ENCODE measurements at places on chromosomes 16 and 17.
A peak's percentile ranks its signal among the peaks of the same experiment; 100 is the strongest.

DNA sequence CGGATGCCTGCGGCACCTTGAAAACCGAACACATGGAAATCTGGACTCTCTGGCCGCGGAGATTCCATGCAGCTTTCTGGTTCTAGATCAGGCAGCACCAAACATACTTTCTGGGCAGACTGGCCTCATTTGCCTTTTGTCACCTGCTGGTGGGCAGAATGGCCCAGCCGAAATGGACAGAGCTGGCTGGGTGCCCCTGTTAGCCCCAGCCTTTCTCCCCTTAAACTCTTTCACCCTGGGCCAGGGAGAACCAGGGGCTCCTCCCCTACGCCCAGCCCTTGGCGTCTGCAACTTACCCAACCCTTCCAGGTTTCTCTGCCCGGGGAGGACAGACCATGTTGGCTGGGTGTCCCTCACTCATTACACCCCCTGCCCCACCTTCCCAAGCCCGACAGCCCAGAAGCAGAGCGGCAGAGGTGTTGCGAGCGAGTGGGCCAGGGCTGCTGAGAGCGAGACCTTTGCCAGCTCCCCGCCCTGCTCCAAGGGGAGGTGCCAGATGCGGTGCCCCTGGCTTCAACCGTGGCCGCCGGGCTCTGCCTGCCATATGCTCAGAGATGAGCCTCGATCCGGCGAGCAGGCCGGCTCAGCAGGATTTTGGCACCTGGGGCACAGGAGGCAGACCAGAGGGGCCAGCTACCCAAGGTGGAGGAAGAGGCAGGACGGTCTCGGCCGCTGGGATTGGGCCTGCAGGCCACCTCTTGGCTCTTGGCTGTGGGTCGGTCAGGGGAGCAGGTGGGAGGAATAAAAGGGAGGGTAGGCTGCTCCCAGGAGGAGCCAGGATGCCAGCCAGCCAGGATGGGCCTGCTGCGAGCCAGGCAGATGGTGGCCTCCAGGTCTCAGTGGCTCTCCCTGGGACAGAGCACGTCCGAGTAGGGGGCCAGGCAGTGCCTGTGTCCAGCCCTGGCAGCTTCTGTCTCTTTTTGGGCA is 191.3 kb downstream of the NTN1 start:
- no peak for DNase-seq

DNA sequence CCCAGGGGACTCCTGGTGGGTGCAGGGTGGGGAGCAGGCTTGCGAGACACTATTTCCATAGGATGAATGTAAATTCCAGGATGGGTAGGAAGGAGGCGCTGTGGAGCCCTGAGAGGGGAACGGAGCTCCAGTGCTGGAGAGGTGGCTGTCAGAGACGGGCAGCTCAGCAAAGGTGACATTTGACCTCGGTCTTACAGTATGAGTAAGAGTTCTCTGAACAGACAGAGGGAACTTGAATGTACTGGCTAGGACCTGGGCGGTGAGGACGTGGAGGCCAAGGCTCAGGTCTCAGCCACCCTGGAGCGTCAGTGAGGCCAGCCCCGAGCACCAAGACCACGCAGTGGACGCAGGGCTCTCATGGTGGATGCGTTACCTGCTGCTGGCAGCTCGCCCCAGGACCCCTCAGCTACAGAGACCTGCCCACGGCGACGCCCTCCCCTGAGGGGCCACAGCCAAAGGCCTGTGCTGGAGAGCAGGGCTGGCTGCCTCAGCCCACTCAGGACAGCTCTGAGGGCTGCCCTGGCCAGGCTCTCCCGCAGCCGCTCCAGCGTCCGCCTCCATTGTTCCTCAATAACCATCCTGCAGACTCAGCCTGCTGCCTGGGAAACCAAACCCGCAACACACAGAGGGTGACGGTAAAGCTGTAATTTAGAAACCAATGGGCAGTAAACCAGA is 65.9 kb upstream of the TNRC6C start:
- peak; percentile 7 for DNase-seq

- DNase-seq: no peak
Measured at GRCh38 chr16:75457485-75458021, 6.9 kb downstream of the TMEM170A start.

GRCh38 chr17:65356536-65356935 is 204.9 kb downstream of the AXIN2 start:
- DNase-seq: no peak

DNA sequence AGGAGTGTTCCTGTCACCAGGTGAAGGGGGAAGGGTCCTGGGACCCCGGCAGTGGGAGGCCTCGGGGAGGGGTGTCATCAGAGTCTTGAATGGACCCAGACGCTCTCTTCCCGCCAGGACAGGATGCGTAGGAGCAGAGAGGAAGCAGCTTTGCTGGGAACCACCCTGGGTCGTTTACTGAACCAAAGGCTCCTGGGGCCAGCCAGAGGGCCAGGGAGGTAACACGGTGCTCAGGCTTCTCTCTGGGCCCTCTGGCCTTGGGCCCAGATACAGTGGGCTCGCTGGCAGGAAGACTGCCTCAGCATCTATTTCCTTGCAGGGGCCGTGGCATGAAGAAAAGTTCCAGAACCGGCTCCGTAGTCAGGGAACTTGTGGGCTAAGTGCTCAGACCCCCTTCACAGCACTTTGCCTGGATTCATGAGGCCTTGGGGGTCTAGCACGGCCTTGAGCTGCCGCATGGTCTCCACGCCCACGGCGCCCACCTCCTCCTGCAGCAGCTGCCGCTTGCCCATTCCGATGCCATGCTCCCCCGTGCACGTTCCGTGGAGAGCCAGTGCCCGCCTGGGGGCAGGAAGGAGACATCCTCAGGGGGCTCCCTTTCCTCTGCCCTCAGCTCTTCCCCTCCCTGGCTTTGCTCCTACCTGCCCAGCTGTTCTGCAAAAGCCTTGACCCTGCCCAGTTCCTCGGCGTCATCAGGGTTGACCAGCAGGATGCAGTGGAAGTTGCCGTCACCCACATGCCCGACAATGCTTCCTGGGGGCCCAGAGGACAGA is 4.4 kb downstream of the LDHD start:
- DNase-seq: no peak

GRCh38 chr16:49851468-49851787 is 4.5 kb downstream of the ZNF423 start:
- peak; percentile 16 for DNase-seq

- DNase-seq: no peak
Measured at GRCh38 chr16:17258848-17259713, 211.7 kb downstream of the XYLT1 start.

DNA sequence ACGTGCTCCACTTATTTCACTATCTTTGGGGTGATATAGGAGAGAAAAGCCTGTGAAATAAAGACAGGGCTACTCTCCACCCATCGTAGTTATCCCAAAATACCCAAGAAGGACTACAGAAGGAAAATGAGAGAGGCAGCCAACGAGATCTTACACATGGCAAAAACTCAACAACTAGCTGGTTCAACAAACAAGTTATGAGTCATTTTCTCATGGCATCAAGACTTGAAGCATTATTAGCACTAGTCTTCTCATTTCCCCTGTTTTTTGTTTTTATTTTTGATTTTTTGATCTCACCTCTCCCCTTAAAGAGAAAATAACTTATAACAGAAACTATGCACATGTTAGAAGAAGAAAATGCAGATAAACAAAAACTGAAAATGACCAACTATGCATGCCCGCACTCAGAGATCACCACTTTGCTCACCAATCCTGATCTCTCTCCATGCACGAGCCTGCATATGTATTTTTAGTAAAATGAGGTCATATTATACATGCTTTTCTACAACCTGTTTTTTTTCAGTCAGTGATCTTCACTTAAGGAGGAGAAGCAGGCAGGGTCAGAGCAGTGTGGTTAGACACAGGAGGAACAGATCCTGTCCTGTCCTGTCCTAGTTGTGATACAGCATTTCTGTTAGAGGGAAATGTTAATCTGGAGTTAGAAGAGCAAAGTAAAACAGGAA is 22.8 kb downstream of the FAM117A start:
- no peak for DNase-seq
